Effector CD8-positive, alpha-beta T cell (primary cell): ENCODE measurements at places on chromosomes 13 and 19.

- DNase-seq: peak; percentile 19
Measured at GRCh38 chr13:30744056-30744680, 8.8 kb downstream of the ALOX5AP start.

DNA sequence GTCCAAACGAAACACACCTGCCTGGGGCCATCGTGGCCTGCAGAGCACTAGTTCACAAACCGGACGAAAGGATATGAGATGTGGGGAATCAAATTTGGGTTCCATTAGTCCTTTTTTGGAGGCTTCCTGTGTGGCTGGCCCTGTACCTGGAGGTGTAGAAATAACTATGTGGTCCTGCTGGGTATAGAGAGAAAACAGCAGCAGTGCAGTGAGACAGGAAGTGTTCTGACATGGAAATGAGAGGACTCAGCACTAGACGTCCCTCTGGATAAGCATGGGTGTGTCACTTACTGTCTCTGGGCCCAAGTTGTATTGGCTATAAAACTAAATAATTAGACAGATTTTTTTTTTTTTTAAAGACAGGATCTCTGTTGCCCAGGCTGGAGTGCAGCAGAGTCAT is 12.3 kb downstream of the KDELR1 start:
- no peak for DNase-seq

DNA sequence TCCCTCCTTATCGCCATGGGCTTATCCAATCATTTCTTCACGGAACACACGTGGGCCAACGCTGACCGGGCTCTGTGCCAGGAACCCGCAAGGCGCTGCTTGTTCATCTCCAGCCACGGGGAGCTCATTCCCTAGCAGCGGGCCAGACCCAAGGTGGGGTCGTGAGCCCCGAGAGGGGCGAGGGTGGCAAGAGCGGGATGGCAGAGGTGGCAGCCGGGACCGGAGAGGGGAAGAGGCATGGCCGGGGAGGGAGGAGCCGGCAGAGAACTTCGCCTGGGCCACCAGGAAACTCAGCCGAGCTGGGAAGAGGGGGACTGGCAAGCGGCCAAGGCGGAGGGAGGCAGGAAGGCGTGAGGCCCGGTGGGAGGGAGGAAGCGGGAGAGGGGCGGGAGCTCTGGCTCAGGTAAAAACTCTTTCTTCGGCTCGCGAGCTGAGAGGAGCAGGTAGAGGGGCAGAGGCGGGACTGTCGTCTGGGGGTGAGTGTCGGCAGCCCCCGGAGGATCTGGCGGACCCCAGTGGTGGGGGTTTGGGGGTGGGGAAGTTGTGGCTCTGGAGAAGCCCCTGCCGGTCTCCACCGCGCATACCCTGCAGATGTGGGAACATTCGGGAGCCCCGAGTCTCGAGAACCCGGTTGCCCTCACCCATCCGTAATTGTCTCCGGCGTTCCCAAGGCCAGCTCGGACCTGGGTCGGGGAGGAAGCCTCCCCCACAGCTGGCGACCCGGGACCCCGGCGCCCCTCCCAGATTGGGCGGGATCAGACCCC is at the start of gene B3GNT3:
TSS of gene B3GNT3 (plus strand) at position 408 of the 764 bp plus-strand sequence. CDS start 12,670 bp downstream, outside the sequence.
- DNase-seq: peak; percentile 37

DNA sequence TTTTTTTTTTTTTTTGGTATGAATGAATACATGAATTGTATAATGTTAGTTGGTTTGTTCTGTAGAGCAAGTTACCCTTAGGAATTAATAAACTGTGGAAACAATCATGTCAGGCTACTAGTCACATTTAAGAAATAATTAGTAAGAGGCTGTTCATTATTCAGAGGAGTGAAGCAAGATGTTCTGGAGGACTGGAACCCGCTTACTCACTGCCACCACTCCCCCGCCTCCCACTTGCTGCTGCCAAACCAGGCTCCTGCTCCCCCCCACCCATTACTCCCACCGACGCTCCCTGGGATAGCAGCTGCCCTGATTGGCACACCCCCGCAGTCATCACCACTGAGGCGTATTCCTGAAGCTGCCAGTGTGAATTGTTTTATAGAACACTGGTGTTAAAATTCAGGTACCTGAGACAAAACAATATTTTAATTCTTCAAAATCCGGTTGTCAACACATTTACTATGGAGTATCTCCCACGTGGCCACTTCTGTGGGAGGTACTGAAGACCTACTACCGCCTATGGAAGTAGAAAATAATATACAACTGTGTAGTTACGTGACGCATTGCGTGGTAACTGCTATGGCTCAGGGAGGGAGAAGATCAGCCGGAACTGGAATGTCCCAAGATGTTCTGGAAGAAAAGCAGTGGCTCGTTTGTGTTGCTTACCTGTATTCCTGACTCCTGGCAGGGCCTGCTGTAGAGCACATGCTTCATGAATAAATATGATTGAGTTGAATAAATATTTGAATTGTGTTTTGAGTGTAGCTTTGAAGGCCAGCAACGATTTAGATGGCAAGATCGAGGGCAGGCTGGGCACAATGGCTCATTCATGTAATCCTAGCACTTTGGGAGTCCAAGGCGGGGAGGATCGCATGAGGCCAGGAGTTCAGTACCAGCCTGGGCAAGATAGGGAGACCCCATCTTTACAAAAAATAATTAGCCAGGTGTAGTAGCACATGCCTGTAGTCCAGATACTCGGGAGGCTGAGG is 1.7 kb downstream of the DPY19L3 start:
- DNase-seq: no peak

- DNase-seq: no peak
Measured at GRCh38 chr13:114104655-114105520, 27.5 kb downstream of the RASA3 start.

DNA sequence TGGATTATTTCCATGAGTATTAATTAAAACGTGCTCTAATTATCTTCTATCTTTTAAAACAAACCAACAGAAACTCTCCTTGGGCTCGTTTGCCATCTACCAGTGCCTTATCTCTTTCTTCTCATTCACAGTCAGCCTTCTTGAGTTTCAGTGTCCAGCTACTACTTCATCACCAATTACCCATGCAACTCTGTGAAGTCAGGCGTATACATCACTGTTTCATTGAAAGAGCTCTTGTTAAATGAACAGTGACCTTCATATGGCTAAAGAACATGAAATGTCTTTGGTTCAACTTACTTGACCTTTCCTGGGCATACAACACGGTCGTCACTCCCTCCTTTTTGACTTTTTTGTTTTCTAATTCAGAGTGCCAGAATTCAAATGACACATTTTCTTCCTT is 5.2 kb upstream of the IFT88 start:
- DNase-seq: no peak

GRCh38 chr19:5251096-5252065 is 89.2 kb downstream of the PTPRS start:
- no peak for DNase-seq

- DNase-seq: no peak
Measured at GRCh38 chr13:100543872-100544602, 44.6 kb downstream of the GGACT start.

GRCh38 chr13:51849145-51850101 is 4.4 kb upstream of the TMEM272 start:
- DNase-seq: peak; percentile 12
